ENCODE measurements at places on chromosomes 4 and X.
A peak's percentile ranks its signal among the peaks of the same experiment; 100 is the strongest.

DNA sequence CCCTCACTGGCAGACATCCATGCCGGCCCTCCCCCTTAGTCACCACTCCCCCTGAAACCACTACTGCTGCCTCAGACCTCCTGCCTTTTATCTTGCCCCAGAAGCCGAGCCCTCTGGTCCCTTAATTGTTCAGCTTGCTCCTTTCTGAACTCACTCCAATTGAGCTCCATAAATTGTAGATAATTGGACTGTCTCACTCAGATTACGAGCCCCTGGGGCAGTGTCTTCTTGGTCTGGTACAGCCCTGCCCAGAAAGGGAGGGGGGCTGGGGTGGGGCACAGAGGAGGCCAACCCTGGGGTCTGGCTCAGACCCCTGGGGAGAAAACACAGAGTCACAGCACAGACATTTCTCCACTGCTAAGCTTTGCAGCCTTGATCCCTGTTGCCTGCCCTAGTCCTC lies 39.4 kb downstream of the NALF2 start:
- no peak for DNase-seq

DNA sequence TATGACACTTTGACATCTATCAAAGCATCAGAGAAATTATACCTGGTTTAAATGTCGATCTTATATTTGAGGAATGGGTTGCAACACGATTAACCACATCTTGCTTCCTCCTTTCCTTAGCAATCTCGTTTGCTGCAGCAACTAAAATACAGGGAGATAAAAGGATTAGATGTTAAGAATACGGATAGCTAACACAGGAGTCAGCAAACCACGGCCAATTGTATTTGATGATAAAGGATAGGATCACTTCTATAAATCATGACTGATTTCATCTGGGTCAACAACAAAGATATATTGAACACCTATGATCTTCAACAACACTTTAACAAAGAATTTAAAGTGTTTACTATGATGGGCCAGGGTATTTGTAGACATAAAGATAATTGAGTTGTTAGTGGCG lies 5.0 kb downstream of the MAP7D3 start:
- no peak for DNase-seq

DNA sequence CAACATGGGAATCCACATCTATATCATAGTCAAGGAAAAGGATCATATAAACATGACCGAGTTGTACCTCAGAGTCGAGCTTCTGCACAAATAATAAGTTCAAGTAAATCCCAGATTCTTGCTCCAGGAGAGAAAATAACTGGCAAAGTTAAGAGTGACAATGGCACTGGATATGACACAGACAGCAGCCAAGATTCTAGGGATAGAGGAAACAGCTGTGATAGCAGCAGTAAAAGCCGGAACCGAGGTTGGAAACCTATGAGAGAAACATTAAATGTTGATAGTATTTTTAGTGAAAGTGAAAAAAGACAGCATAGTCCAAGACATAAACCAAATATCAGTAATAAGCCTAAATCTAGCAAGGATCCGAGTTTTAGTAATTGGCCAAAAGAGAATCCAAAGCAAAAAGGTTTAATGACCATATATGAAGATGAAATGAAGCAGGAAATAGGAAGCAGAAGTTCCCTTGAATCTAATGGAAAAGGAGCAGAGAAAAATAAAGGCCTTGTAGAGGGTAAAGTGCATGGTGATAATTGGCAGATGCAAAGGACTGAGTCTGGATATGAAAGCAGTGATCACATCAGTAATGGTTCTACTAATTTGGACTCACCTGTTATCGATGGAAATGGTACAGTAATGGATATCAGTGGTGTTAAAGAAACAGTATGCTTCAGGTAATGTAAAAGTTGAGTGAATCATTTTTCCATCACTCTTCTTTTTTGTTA lies 50.4 kb downstream of the FABP2 start:
- DNase-seq, result no peak

GRCh38 chrX:127207326-127207725 lies 387.8 kb downstream of the PRR32 start:
- no peak for DNase-seq

- no peak for DNase-seq
These were observed 32.2 kb downstream of the FNIP2 start for GRCh38 chr4:158801066-158801465.

DNA sequence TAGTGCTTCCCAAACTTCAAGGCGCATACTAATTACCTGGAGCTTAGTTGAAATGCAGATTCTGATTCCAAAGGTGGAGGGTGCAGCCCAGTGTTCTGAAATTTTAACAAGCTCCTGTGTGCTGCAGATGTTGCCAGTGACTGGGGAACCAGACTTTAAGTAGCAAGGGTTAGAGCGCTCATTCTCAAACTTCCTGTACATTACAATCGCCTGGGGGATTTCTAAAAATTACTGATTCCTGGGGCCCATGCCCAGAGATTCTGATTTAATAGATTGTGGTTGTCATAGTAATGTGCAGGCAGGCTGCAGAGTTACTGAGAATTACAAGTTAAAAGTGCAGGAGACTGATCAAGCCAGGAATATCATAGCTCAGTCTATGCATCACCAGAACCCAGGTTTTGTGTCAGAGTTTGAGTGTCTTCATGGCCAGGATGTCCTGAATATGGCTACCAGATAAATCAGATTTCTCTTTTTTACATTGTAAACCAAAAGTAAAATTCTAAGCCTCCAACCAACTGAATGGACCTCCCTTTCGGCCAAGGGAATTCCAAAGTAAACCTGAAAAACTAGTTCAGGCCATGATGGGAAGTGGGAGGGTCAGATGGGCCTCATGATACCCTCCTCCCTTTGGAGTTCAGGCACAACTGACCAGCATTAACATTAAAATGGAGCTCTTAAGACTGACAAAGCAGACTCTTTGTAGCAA lies 121.6 kb downstream of the ATXN3L start:
- no peak for DNase-seq

- no peak for DNase-seq
These were observed 103.7 kb downstream of the POU4F2 start for GRCh38 chr4:146742416-146742815.

DNA sequence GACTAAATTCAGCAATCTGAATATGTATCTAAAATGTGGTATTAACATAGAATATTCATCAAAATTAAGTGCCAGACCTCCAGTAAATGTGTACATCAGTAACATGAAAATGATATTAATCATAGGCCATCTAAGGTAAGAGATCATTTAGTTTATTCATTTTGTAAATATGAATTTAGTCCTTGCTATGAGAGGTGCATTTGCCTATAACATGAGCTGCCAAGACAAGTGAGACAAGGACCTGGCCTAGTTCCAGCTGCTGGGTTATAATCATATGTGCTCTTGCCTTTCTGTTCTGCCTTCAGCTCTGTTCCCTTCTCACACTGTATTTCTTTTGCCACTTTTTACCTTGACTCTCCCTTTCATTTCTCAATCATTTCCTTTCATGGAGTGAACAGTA lies 160.0 kb downstream of the STIM2 start:
- DNase-seq, result no peak

DNA sequence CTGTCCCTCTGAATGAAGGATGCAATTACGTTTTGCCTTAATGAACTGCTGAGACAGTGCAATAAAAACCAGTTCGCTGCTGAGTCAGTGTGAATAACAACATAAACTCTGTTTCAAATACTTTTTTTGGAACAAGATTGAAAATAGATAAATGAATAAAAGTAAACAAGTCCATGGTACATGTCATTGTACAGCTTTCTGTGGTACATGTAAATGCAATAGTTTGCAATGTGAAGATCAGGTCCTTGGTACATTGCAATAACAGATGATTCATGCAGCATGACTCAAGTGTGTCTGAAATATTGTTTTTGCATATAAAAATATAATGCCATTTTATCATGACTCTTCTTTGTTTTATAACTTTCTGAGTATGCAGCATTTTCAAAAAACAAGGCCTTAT lies 193.4 kb upstream of the PACRGL start:
- DNase-seq, result peak; percentile 31

DNA sequence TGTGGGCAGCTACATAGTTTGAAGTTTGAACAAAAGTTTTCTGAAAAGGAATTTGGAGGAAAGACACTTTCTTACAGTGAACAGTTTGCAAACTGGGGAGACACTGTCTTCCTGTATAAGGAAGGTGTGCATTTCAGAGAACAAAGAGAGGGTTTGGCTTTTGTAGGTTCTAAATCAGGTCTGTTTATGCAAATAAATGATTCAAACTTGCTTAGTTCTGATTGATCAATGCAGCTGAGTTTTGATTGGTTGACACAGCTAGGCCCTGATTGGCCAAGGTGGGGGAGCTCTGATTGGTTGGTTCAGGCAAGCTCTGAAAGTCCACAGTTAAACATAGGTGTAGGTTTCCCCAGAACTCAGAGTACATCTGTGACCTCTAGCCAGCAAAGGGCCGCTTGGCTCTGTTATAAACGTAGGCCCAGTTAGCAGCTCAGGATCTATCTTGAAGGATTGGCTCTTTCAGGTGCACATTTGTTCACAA lies 63.0 kb upstream of the ENPP6 start:
- no peak for DNase-seq

- no peak for DNase-seq
These were observed 102.1 kb downstream of the ANXA3 start for GRCh38 chr4:78653655-78654054.

GRCh38 chrX:26915064-26915463 lies 548.1 kb downstream of the PPP4R3C start:
- no peak for DNase-seq

GRCh38 chrX:21933077-21933476 lies 7.4 kb upstream of the SMS start:
- no peak for DNase-seq

DNA sequence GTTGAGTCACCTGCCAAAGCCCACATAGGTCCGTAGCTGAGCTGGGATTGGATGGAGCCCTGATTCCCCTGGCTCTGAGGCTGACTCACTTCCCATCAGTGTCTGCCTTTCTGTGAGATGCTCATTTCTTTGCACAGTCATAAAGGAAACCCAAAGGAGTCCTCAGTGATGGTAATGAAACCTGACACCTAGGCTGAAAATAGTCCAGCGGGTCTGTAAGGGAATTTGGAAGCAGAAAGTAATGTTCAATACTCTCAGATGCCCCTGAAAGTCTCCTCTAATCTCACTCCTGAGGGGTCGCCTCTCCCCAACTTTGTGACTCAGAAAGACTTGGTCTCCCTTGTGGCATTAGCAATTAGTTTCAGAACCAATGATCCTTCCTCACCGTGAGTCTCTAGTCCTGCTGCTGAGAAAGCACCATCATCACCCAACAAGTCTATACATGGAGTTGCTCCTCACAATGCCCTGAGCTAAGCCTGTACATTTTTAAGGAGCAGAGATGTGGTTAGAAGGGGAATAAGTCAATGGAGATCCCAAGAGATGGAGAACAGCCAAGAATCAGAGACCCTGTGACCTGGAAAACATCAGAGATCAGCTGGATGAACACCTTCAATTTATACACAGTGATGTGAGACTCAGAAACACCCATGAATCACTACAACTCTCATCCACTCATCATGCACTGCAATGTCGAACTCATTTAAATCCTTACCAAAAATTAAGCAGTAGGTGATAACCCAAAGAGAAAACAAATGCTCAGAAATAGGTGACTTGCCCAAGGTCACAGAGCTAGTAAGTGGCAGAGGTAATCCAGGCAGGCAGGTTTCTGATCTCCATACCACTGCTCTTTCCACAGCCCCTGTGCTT lies 219.0 kb upstream of the CPEB2 start:
- DNase-seq, result peak; percentile 31

- no peak for DNase-seq
These were observed 90.3 kb downstream of the ANTXR2 start for GRCh38 chr4:79982601-79983322.

DNA sequence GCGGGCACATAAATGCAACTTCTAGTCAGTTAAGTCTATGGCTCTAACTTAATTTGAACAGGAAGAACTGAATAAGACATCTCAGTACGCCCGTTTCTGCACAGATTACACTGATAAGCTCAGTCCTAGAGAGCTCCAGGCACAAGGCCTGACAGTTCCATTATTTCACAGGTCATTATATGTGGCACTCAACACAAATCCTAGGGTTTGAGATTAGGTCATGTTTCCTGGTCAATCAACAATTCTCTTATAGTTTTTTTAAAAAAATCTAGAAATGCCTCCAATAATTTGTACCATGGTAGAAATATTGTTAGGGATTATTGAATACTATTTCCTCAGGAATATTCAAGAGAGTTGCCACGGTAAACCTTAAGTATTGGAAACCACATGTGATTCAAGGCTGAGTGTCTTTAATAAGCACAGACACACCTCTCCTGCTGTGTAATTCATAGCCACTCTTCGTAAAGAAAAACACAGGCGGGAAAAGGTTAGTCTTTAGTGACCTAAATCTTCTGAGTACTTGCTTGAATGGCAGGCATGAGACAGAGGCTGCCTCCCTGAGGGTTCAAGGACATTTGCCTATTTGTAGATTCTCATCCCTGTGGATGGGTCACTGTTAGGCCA lies 342.9 kb upstream of the ADGRL3 start:
- DNase-seq, result no peak

GRCh38 chr4:26782168-26782829 lies 78.3 kb upstream of the STIM2 start:
- no peak for DNase-seq

DNA sequence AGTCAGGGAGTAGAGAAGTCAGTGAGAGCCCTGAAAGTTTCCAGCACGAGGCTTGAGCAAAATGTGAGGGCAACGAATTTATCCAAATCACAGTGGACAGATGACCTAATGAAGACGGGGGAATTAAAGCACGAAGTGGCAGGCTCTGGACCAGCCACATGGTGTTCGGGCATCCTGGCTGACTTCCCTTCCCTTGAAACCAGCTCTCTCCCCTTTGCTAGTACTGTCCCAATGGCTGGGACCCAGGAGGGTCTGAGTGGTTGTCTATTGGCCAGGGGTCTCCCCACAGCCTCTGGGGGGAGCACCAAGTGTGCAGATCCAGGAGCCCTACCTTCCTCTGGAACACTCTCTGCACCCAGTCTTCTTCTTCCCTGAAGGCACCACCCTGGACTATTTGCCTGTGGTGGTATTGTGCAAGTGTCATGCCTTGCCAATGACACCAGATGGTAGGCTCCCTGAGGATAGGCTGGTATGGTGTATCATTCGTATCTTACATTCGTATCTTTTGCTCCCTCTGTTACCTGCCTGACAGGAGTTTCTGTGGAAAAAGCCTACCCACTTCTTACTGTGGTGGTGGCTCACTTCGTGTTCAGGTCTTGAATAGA lies 2.1 kb downstream of the APLN start:
- DNase-seq, result no peak

GRCh38 chrX:51336584-51336983 lies 4.0 kb downstream of the NUDT10 start:
- peak; percentile 3 for DNase-seq

- DNase-seq, result no peak
These were observed 12.0 kb downstream of the P2RY10 start for GRCh38 chrX:78957049-78957767.

GRCh38 chr4:54318904-54319303 lies 89.8 kb downstream of the PDGFRA start:
- DNase-seq, result no peak

GRCh38 chr4:26577066-26577465 lies 6.8 kb upstream of the TBC1D19 start:
- no peak for DNase-seq

GRCh38 chr4:127642169-127642568 lies 9.4 kb downstream of the INTU start:
- no peak for DNase-seq

GRCh38 chrX:47646636-47647035 lies 3.7 kb downstream of the ELK1 start:
- no peak for DNase-seq
